Left forelimb (tissue), 1 donor: ENCODE measurements at places on chromosomes 5 and 9.

- no peak for DNase-seq
These were observed 2112.9 kb upstream of the WWC1 start for GRCh38 chr5:166178411-166179080.

GRCh38 chr9:112479221-112479620 lies 7.4 kb upstream of the KIAA1958 start:
- no peak for DNase-seq

- DNase-seq = no peak
These were observed 143.9 kb upstream of the ZNF366 start for GRCh38 chr5:72651109-72651508.

DNA sequence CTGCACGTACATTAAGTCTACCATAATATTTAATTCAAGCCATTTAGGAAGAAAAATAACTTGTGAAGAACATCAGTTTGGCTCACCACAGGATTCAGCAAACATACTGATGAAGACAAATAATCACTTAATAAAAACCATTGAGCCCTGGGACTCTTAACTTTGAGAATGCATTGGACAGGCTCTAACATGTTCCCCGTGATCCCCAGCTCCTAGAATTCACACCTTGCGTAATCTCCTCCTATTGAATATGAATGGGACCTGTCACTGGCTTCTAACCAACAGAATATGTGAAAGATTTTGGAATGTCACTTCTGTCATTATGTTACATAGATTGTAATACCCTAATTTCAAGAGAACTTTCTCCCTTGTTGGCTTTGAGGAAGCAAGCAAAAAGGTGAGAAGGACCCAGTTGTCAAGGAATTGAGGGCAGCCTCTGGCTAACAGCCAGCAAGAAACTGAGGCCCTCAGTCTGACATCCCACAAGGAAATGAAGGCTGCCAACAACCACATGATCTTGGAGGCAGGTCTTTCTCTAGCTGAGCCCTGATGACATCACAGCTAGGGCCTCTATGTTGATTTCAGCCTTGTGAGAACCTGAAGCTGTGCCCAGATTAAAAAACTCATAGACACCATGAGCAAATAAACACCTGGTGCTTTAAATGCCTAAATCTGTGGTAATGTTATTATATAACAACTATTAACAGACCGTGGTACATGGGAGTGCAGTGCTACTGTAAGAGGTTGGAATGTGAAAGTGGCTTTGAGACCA lies 433.2 kb downstream of the SEMA5A start:
- DNase-seq = no peak

GRCh38 chr5:127562252-127562651 lies 44.8 kb downstream of the PRRC1 start:
- DNase-seq = no peak

GRCh38 chr9:109779711-109780452 lies at the start of gene PALM2AKAP2:
TSS of gene PALM2AKAP2 (plus strand) at chr9:109780198. CDS start at chr9:109780489, 291 bp downstream.
- peak; percentile 83 for DNase-seq

- DNase-seq = no peak
These were observed 568.5 kb downstream of the PDE4D start for GRCh38 chr5:59325070-59325469.

GRCh38 chr9:137006116-137007003 lies 10.0 kb upstream of the CLIC3 start:
- no peak for DNase-seq

GRCh38 chr5:61306531-61307131 lies 25.4 kb upstream of the ZSWIM6 start:
- no peak for DNase-seq

- DNase-seq = no peak
These were observed 2.7 kb upstream of the ANP32B start for GRCh38 chr9:97980479-97980803.

DNA sequence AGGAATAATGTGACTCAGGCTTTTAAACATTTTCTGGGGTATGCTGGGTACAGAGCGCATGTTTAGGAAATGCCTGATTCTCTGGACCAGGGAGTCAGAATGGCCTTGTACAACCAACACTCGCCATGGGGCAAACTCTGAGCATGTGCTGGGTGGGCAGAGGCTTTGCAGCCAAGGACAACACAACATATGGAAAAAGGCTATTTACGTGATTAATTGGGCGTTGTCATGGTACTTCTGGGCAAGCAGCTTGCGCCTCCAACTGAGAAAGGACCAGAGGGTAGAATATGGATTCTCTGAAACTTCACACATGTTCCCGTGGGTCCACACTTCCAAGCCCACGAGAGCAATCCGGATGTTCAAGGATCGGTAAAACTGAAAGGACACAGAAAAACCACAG lies 49.1 kb downstream of the NIPAL4 start:
- no peak for DNase-seq

DNA sequence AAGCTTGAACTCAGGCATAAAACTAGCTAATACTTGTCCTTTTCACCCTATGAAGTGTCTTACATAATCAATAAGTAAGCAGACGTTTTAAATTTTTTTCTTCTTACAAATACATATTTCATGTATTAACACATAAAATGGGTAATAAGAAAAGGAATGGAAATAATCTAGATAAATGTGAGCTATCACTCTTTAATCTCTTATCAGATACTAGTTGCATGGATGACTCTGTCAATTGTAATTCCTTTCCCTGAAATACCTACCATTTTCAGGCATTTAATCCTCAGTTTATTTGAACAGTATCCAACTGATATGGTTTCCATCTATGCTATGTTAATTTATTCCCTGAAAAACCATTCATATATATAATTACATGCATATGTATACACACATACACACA lies 166.0 kb upstream of the RGS7BP start:
- DNase-seq = no peak

DNA sequence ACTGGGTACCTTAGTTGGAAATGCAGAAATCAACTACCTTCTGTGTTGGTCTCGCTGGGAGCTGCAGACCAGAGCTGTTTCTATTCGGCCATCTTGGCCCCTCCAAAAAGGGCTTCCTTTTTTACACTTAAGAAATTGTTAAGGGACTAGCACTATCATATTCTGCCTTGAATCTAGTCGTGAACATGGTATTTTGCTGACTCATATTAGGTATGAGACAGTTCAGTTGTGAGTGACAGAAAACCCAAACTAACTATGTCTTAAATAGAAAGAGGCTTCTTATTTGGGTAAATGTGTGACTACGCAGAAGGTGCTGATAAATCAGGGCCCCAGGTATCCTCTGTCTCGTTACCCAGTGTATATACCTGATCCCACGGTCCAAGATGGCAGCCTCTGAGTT lies 298.2 kb downstream of the EDIL3 start:
- DNase-seq = no peak

- DNase-seq = no peak
These were observed 139.9 kb downstream of the RFX3 start for GRCh38 chr9:3385871-3386270.

DNA sequence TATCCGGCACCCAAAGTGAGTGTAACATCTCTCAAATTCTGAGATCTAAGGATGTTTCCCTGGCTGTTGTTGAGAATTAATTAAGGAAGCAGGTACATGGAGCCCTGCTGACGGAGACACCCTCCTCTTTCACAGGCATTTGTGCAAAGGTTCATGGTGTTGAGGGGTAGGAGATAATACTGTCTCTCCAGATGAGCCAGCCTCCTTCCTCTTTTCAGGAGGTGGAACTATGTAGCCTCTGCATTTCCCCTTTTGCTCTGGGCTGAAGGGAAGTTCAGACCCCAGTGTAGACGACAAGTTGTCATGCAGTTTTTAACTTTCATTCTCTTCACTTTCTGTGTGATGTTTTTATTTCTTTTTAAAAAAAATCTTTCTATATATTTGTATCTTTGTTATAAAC lies 107.5 kb downstream of the GALNT10 start:
- no peak for DNase-seq

DNA sequence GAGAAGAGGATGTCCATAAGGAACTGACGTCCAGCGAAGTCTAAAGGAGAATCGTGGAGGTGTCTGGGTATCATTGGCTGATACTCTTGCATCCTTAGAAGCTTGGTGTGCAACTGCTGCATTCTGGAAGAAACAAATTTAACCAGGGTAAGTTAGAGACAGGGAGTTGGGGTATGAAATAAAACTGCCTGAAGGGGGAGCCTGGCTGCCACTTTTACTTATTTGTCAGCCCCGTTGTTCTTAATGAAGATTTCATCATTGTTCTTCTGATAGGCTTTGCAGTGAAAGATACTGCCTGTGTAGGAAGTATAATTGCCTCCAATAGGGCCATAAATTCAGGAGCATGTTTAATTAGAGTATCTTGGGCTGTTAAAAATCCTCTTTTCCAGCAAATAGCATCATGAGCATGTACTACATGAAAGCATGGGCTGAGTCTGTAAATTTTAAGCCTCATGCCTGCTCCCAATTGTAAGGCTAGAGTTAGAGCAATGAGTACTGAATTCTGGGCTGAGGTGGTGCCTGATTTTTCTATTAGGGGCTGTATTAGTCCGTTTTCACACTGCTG lies 1264.5 kb upstream of the ACO1 start:
- DNase-seq = no peak

- no peak for DNase-seq
These were observed 407.0 kb upstream of the GRAMD2B start for GRCh38 chr5:126016256-126016655.

- DNase-seq = no peak
These were observed 225.5 kb downstream of the NDUFS4 start for GRCh38 chr5:53785924-53786323.

DNA sequence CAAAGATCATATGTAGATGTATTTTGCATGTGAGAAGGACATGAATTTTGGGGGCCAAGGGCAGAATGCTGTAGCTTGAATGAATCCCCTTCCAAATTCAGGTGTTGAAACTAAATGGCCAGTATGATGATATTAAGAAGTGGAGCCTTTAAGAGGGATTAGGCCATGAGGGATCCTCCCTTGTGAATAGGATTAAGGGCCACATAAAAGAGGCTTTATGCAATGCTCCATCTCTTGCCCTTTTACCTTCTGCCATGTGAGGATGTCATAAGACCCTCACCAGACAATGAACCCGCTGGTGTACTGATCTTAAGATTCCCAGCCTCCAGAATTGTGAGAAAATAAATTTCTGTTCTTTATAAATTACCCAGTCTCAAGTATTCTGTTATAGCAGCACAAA lies 206.1 kb downstream of the YTHDC2 start:
- DNase-seq = no peak

- no peak for DNase-seq
These were observed 6.5 kb upstream of the TMEM210 start for GRCh38 chr9:137178201-137178938.

GRCh38 chr5:89246864-89247263 lies 363.9 kb upstream of the MEF2C start:
- DNase-seq = no peak

DNA sequence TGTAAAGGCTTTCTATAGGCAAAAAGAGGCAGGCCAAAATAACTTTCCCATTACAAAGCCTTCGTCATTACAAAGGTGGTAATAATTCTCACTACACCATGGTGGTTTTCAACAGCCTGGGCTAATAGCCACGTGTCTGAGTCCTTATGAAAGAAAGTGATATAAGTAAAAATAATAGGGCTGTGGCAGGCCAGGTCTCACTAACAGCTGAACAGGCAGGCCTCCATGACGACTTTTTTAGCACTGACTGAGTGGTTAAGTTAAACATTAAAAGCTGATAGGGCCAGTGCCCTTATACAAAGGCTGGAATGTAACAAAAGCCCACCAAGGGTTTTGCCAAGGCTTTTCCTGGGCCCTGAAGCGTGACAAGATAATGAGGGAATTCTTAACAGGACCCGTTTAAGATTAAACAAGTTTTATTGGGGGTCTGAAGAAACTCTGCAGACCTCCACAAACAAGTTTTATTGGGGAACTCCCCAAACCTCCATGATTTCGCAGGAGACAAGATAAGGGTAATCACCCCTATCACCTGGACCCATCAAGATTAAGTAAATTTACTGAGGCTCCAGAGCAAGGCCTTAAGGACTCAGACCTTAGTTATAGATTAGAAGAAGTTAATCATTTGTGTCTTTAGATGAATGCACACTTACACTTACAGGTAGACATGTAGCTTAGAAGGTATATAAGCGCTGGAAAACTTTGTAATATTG lies 412.9 kb downstream of the CHSY3 start:
- DNase-seq = no peak

- DNase-seq = peak; percentile 81
These were observed at the start of the genes ITGA1 and PELO for GRCh38 chr5:52787600-52788504. TSS of gene ITGA1 (plus strand) at chr5:52787916. CDS start at chr5:52788354, 438 bp downstream. TSS of gene PELO (plus strand) at chr5:52787916. CDS start at chr5:52800395, 12,479 bp downstream.

DNA sequence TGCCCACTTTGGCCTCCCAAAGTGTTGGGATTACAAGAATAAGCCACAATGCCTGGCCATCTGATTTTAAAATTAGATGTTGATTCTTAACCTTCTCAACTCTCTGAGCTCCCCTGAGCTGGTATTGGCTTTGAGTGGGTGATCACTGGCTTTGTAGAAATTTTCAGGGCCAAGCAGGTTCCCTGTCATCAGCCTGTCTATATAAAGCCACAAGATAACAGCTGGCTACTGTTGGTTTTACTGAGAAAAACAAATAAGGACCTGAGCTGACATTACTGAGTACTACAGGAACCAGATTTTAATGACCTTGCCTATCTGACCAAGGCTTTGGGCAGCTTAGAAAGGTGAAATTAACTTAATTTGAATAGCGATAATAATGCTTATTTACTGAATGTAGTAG lies 153.6 kb downstream of the MSX2 start:
- no peak for DNase-seq

- no peak for DNase-seq
These were observed 45.1 kb upstream of the DAB2 start for GRCh38 chr5:39469777-39470415.

DNA sequence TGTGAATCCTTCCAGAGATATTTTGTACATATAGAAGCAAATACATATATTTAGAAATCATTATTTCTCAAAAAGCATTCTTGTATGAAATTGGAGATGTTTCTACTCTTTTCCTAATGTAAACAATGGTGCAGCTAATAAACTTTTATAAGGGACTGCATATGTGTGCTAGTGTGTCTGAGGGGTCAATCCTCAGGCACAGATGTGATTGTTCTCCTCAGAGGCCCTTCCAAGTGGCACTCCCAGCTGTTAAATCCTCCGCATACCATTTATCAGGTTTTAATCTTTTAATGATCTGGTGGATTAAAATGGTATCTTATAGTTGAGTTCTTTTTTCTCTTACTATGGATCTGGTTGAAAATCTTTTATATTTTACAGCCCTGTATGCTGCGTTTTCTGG lies 5.6 kb upstream of the OMD start:
- DNase-seq = no peak

GRCh38 chr5:74492230-74492629 lies 148.3 kb downstream of the ENC1 start:
- no peak for DNase-seq

DNA sequence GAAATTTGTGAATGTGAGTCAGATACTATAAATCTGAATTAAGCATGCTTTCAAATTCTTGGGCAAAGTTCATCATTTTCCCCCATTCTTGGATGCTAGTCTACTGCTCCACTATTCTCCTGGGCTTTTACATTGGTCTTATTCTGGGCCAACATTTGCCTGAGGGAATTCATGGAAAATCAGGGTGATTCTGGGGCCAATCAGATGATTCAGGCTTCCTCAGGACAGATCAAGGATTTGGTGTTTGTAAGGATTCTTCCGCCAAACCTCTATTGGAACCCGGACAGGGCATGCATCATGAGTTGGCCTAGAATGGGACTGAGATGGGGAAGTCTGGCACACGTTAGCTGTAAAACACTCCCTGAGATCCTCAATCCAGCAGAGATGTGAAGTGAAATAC lies 113.8 kb downstream of the MEF2C start:
- DNase-seq = no peak
